ENCODE measurements at places on chromosomes 1 and 21.

DNA sequence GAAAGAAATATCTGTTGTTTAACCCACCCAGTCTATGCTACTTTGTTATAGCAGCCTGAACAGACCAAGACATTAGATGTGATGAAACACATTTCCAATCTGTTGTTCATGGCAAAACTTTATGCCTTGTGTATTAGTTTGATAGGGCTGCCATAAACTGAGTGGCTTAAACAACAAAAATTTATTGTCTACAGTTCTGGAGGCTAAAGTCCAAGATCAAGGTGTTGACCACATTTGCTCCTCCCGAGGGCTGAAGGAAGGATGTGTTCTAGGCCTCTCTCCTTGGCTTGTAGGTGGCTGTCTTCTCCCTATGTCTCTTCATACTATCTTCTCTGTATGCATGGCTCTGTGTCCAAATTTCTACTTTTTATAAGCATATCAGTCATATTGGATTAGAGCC is 94.1 kb upstream of the HIVEP3 start:
- DNase-seq, result no peak

GRCh38 chr21:17428980-17429379 is 83.9 kb upstream of the CXADR start:
- DNase-seq, result no peak

GRCh38 chr1:21550097-21550496 is 40.9 kb downstream of the ALPL start:
- DNase-seq, result no peak

DNA sequence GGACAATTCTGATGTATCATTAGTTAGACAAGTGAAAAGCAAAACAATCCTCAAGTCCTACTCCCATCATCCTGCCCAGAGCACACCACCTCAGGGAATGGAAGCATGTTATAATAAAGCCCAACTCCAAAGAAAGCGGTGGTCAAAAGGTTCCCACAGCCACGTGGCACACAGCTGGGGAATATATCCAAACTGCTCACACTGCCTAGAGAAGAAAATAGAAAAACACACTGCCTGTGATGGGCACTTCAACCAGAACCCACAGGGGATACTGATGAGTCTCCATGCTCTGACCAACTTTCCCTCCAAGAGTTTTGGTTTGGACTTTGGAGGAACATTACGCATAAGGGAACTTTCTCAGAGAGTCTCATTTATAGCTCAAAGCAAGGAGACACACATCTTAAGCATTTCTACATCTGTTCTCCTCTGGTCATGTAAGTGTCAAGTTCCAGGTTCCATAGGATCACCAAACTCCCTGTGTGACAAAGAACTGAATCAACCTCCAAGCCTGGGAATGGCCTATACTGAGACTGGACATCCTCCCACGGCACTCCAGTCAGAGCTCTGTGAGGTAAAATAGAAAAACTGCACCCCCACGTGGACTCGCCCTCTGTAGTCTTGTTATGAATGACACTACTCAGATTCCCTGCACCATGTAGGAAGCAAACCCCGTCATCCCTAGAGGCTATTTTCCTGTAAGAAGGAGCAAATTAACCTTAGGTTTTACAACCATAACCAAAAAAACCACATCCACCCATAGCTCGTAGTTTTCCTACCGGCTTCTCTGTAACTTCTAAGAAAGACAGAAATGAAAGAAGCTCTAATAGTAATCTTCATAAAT is 12.2 kb downstream of the DSTYK start:
- no peak for DNase-seq

- DNase-seq, result no peak
Measured at GRCh38 chr1:201051399-201051798, 27.9 kb upstream of the KIF21B start.

DNA sequence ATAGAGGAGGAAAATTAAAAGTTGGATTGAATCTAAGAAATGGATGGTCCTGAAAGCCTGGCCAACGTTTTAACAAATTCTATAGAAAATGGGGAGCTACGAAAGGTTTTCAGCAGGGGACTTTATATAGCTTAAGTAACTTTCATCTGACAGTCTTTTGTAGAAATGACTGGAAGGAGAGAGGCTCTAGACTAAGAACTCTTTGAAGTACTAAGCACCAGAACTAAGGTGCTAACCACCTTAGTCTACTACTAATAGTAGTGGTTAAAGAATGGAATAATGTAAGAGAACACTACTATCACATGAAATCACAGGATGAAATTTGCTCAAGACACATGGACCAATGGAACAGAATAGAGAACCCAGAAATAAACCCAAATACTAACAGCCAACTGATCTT is 126.1 kb downstream of the DENND1B start:
- DNase-seq, result no peak

DNA sequence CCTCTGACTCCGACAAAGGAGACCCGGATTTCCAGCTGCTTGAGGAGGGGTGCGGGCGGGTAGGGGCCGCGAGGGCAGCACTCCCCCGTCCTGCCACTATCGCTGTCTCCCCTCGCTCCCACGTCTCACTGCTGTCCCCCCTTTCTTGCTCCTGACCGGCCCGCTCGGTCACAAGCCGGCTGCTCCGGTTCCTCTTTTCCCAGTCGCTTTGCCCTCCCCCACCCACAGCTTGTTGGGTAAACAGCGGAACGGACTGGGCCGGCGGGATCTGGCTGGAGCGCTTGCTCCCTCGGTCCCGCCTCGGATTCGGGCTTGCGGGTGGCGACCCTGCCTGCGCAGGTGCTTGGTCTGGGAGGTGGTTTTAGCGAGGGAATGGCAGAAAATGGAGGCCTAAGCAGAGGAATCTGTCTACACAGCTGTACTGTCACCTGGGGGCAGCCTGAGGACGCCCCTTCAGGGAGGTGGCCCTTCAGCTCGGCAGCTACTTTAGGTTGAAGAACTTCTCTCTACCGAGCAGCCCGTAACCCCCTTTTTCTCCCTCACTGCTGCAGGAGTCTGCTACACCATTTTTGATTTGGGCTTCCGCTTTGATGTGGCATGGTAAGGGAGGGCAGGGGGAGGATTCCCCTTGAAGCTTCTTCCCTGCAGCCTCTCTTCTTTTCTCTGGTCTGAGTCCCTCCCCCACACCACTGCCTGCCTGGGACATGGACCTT is 645 bp downstream of the ATP6V0B start:
- no peak for DNase-seq

DNA sequence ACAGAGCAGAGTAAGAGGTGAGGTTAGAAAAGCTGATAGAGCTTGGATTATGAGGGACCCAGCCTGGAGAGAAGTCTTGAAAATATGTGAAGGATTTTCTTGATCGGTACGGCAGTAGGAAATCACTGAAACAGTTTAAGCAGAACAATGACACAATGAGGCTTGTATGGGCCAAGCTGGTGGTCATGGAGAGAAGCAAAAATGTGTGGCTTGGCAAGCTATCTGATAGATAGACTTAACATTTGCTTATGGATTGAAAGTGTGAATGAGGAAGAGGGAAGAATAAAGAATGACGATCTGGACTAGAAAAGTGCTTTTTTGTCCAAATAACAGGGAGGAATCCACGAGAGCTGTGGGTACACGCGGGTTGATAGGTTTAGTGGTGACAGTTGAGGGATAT is 15.4 kb upstream of the XPR1 start:
- DNase-seq, result no peak

- no peak for DNase-seq
Measured at GRCh38 chr21:32702702-32703101, 25.1 kb downstream of the SYNJ1 start.

- DNase-seq, result no peak
Measured at GRCh38 chr1:232548691-232549090, 81.2 kb downstream of the SIPA1L2 start.

DNA sequence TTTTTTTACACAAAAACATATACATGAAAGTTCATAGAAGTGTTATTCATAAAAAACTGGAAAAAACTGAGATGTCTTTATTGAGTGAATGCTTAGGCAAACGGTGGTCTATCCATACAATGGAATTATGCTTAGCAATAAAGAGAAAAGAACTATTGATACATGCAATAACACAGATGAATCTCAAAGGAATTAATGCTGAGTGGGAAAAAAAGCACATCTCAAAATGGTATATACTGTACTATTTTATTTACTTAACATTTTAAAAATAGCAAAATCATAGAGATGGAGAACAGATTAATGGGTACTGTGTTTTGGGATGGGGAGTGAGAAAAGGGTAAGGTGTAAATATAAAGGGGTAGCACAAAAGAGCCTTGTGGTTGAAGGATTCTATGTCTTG is 29.8 kb downstream of the METTL18 start:
- no peak for DNase-seq

DNA sequence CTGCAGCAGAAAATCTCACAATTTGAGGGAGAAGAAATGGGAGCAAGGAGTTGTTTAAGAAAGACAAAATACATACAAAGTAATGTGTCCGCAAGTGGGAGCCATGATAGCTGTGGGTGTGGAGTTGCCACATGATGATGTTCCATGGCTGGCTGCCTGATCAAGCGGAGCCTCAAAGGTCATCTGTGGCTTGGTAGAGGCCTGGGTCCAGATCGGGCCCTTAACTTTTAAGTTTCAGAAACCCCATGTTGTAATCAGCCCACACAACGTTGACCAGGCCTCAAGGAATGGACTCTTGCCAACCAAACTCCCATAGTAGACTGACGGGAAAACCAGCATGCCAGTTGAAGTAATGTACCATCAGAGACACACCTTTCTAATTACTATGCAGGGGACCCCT is 64.7 kb upstream of the ANGPTL1 start:
- DNase-seq, result no peak

DNA sequence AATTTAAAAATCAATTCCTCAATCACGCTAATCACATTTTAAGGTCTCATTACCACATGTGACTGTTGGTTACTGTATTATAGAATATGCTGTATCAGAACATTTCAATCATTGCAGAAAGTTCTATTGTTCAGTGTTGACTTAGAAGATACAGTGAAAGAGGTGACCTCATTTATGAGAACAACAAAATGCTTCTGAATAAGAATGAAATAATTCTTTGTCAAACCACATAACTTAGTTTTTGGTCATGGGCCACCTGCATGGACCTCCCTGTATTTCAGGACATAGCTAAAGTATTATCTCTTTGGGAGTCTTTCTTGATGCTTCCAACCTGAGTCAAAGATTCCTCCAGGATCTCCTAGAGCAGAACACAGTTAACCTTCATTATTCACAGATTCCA is 22.3 kb downstream of the MFSD2A start:
- DNase-seq, result no peak

DNA sequence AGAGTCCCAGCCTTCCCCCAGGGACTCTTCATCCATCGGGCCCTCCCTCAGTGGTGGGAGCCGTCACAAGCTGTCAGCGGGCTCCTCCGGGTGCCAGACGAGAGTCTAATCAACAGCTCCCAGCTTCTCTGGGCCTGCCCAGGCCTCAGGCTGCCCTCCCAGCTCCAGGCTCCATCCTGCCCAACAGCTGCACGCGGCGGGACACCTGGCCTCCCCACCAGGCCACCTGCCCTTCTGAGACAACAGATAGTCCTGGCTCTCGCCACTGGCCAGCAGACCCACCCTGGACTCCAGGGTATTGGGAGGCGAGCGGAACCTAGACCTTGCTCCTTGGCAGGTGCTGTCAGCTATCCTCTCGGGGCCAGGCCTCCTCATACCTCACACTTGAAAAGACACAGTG is 3.1 kb downstream of the WNT4 start:
- DNase-seq, result no peak

- no peak for DNase-seq
Measured at GRCh38 chr1:170929412-170929834, 5.9 kb upstream of the MROH9 start.

DNA sequence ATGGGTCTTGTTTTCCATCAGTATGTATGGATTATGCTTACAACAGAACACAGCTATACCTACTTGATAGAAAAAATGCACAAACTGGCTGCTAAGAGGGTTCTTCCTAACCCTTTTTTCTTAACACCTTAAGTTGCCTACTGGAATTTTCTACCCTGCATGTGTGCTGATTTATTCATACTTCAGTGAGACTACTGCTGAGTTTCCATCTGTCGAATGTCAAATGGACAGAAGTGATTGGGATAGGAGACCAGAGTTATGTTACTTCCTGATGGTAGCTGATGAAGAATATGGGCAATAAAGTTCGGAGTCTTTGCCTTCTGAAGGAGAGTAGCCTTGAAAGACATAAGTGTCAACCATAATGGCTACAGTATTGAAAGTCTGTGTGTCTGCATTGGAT is 6.5 kb upstream of the DNM3 start:
- no peak for DNase-seq

DNA sequence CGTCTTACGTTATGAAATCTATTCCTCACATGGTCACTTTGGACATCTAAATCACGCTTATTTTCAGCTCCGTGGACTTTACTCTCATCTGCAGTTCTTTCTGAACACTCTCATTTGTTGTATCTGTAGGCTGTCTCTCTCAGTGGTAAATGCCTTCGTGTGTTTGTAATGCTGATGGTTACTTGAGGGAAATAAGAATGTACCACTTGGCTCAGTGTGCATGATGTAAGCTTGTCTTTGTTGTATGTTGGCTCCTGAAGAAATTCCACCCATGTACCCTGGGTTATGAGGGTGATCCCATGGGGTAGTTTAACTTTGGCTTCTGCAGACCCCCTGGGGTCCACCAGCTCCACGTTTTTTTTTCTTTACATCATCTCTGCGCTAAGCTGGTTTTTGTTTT is 378.4 kb downstream of the SETD4 start:
- DNase-seq, result no peak

DNA sequence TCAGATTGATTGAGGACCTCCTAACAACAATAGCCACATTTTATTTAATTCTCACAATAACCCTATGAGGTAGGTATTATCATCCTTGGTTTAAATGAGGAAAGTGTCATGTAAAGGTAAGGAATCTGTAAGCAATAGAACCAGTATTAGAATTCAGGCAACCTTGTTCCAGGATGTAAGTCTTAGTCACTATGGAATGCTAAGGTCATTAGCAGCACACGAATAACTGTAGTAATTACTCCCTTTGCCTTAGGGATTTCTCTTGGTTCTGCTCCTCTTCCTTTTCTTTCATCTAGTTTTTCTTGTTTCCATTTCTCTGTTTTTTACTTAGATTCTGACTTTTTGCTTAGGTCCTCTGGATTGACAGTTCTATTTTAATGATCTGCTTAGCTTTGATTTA is 23.1 kb upstream of the ATP6V1G3 start:
- DNase-seq, result no peak

GRCh38 chr1:37456614-37457013 is 17.8 kb upstream of the ZC3H12A start:
- DNase-seq, result no peak

DNA sequence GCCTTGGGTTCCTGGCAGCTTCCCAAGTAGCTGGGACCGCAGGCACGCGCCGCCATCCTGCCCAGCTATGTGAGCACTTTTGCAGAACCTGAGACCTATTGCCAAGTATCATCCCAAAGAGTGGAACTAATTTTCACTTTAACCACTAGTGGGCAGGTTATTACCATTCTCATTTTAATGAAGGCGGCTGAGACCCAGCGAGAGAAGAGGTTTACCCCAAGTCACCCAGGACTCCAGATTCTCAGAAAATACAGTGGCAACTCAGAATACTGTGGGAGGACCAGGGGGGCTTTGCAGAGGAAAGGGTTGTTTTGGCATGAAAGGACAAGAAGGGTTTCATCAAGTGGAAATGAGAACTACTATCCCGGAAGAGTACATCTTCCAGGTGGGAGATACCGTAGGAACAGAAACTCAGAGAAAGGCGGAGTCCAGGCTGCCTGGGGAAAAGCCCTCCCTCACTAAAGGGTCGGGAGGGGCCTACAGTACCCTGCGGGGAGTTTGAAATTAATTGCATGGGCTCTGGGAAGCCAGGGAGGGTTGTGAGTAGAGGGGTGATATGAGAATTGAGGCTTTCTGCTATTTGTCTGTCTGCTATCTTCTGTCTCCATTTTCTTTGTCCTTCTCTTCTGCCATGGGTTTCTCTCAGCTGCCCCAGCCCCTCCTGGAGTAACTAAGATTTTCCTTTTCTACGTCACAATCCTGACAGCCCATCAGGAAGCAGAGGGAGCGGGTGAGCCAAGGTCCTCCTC is 7.2 kb upstream of the SEMA4A start:
- DNase-seq, result no peak

- no peak for DNase-seq
Measured at GRCh38 chr1:27299385-27300271, 22.3 kb upstream of the TMEM222 start.

All from effector memory CD4-positive, alpha-beta T cell (primary cell).